HFFc6 (cell line): ENCODE measurements at places on chromosomes 5 and 9.

DNA sequence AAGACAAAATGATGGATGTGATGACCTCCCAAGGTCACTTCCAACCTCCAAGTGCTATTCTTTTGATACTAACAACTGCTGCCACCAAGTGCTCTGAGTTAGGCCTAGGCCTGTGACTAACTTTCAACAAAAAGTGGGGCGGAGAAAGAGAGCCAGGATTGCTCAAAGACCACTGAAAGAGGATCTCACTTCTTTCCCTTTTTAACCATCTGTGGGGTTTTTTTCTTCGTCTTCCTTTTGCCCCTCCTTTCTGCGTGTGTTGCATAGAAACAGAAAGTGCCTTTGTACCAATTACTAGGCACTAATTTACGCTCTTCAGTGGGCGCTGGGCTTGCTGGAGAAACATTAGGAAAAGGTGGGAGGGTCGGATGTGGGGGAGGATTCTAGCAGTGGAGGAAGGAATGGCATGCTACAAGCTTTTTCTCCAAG lies 8.0 kb downstream of the KLF9 start:
- no peak for DNase-seq

- DNase-seq = peak; percentile 35
These were observed 2.0 kb downstream of the NIPBL start for GRCh38 chr5:36878392-36879082.

DNA sequence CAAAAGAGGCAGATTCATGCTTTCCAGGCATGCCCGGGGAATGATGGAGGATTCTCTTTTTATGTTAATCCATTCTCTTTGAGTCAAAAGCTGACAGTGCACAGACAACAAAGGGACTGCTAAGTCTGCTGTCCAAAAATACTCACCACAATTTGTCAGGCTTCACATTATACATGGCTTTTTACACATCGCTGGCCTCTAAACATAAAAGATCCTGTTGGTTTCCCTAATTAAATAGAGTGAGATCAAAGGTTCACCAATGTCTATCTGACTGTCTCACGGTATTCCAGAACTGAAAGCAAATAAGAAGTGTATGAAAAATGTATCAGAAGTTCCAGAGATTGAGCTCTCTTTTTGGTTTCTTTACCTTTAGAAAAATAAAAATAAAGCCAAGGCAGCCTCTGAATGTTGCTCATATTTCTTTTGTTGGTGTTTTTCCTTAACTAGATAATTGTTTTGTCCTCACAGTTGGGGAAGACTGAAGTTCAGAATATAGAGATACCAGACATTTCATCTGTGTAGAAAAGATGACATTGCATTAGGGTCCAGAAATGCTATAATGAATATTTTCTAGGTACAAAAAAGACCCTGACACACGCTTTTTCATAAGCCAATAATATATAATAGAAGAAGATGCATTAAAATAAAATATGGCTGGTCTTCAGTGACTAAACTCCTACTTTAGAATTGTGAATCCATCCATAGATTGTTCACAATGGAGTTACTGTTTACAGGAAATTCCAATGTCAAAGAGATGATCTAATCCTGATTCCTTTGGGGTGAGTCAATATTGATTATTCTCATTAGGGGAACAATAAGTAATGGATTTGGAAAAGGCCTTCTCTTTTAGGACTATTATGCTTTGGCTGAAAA lies 688.2 kb upstream of the CDH6 start:
- DNase-seq = no peak

DNA sequence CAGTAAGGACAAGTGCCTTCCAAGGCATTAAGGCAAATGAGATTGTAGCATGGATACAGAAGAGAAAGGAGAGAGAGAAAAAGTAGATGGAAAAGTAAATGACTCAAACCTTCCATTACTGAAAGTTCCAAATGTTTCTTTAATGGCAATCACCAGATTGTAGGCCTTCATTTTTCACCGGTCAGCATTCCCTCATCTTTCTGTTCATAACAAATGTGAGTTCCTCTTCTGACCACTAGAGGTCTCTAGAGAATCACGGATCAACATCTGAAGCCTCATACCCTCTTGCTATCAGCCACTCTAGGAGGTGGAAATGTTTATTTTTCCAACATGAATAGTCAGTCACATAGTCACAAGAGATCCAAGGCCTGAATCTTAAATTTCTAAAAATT lies 73.6 kb upstream of the RPS23 start:
- peak; percentile 78 for DNase-seq

DNA sequence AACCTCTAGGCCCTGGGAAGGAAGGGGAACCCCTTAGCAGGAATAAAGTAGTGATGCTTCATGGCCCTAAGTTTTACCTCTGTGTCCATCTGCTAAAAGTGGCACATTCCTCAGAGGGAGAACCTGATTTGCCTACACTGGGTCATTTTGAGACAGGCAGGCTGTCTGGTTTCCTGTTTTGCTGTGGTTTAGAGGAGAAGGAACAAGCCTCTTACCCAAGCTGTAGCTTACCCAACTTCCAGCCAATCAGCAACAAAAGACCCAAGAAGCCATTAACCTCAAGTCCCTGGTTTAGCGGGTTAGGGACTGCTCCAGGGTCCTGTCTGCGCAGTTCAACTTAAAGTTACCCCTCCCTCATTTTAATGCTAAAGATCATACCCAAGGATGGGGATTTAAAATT lies 411.0 kb downstream of the MAT2B start:
- no peak for DNase-seq

DNA sequence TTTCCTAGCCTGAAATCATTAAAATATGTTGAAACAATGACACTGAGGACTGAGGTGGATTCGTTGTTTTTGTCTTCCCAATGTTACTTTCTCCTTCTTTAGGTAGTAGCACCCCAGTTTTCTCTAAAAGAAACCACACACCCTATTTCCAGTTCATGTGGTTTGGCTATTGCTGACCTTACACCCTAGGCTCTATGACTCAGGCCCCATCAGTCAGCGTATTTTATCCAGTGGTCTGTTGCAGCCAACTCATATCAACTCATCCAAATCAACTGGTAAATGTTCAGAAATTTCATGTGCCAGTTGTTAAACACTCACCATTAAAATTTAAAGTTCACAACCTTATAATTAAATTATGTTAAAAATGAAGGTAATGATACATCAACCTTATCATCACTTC lies 44.6 kb upstream of the NFIB start:
- no peak for DNase-seq

DNA sequence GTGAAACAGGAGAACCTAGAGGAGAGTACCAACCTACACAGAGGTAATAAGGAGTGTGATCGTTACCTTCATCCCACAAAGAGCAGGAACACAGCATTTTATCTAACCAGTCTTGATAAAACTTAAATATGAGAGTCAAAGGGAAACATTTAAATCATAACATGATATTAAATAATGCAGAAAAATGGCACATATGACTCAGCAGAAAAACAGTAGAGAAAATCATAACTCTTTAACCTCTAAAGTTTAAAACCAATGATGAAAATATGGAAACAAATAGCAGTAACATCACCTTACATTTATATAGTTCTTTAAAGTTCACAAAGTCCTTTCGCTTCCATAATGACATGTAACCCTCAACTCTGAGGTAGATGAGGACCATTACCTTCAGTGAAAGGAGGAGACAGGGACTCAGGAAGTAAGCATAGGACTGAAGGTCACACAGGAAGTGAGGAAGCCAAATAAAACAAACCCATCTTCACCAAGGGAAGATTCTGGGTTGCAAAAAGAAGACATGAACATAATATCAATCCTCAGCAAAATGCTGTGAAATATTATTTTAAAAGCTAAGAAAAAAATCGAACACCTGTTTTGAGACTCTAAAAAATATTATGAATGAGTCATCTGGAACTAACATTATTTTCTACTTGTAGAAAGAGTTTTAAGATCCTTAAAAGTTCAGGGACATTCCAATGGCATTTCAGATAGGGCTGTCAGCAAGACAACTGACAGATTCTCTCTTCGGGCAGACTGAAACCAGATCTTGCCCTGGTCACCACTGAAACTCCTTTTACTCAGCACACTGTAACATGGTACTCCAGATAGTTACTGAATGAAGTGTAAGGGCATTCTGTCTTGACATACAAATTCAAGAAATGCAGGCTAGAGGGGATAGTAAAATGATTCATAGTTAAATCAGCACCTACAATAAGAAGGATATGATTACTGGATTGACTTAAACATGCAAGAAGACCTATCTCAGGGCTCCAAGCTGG lies 148.5 kb downstream of the EPB41L4A start:
- no peak for DNase-seq

- DNase-seq = peak; percentile 11
These were observed 136.3 kb downstream of the APBA1 start for GRCh38 chr9:69535911-69536310.

DNA sequence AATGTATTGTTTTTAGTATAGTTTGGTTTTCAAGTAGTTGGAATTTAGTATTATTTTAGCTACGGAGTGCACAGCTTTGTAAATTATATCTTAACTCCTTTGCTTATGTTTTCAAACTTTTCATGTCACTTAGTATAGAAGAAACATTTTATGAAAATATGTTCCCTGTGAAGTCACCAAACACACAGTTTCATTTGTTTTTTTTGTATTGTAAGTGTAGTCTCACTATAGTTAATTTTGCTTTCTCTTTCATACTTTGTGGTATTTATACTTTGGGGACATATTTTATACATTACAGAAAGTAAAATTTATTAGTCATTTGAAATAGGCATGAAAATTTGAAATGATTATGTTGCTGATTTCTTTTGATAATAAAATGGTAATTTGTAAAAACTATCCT lies 5.0 kb downstream of the CHSY3 start:
- DNase-seq = no peak

GRCh38 chr9:121902461-121903135 lies 190.5 kb downstream of the TTLL11 start:
- peak; percentile 99 for DNase-seq

DNA sequence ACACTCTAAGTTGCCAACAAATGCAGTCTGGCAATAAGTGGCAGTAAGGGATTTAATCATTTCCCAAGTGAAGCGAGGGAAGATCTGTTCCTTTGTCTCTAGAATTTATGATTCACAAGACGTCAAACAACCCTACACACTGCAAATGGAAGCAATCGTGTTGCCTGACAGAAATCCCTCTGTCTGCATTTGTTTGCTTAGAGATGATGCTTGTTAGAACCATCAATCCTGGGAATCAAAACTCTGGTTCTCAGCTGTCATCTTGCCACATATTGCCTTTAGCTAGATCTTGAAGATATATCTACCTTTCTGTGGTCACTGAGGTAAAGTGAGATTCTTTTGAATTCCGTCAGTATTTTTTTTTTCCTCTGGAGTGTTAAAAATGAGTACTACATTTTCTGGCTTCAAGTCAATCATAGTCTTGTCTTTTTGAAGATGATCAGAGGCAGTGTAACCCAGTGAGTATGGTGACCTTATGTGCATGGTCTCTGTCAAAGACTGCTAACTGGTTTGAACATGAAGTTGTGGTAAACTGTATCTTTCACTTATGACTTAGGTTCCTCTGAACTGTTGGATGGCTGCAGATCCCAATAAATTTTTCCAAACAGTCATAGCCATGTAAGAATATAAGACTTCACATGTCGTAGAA lies 106.4 kb upstream of the STARD4 start:
- no peak for DNase-seq

DNA sequence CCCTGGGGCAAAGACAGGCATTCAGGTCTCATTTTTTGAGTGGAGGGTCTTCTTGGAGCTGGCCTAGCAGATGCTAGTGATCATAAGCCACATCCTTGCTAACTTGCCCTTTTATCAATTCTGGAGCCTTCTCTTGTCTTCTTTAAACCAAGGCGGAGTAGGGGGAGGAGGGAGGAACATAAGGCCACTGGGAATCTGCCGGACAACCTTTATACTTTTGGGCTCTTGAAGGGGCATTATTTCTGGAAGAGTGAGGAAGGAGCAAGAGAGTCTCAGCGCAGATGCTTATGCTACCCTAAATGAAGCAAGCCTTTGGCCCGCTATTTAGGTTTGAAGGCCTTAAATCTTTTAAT lies 2.0 kb downstream of the TMEFF1 start:
- DNase-seq = no peak

GRCh38 chr5:111251921-111252320 lies 27.7 kb downstream of the CAMK4 start:
- DNase-seq = no peak

- no peak for DNase-seq
These were observed 37.1 kb downstream of the FUBP3 start for GRCh38 chr9:130616451-130616850.

DNA sequence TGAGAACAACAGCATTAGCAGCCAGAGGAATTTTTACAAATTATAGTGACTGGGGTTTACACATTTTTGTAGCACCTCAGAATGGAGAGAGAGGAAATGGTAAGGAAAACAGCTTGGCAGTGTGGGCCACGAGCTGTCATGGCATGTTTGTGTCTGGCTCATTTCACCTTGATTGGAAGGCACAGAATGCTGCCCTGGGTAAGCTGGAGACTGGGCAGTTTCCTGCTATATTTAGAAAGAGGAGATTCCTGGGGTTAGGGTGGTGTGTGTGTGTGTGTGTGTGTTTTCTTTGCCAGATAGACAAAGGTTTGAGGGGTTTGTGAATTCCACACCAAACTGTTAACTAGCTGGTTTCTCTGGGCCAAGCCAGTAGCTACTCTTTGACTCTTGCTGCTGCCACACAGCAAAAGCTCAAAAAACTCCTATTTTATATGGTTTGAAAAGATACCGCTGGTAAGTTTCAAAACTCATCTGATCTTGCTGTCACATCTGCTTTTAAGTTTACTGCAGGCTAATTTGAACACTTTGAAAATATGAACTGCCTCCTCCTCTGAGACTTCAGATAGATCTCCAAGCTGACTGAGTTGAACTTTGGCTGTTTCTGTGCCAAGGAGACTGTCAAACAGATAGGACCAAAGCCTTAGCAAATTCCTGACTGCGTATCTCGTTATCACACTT lies 9.1 kb downstream of the ARHGAP26 start:
- peak; percentile 37 for DNase-seq

- DNase-seq = no peak
These were observed 35.5 kb downstream of the PTGS1 start for GRCh38 chr9:122406070-122406890.

DNA sequence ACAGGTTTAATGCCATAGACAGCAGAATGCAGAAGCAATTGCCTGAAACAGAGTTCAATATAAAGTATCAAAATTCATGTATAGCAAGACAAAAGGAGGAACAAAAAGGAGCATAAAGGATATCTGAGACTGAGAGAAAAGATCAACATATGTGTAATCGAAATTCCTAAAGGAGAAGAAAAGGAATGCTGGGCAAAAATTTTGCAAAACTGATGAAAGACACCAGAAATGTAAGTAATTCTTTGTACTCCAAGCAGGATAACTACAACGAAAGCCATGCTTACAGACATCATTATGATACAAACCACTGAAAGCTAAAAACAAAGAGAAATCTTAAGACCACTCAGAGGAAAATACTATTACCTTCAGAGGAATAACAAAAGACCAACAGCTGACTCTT lies 72.8 kb upstream of the MTAP start:
- DNase-seq = no peak

- DNase-seq = no peak
These were observed at the start of gene TUSC1 for GRCh38 chr9:25678147-25678666. Gene TUSC1 (minus strand): TSS chr9:25678444. CDS start chr9:25678312, 132 bp downstream.
